T-helper 2 cell treated with Interferon-gamma antibody and Interleukin-4, amounts not matched to agents 100 ng/mL and 5 ng/mL, for 36 hours (primary cell): ENCODE measurements at places on chromosomes 11 and 22. TPM values are rescaled to one million over a fixed set of nuclear protein-coding genes. Genes with fewer than 3 reads are reported as not detected.

NELL1 gene
- total RNA-seq = not detected in 2 replicates

TSPAN18 gene
- 24.6 and 25.4 TPM in 2 replicates for total RNA-seq

SYTL2 gene
- total RNA-seq = 29.0 and 29.8 TPM in 2 replicates

NOX4 gene
- total RNA-seq = not detected in 2 replicates

CREB3L1 gene
- 0.09 TPM in 1 of 2 replicates, not detected in the other for total RNA-seq

SYT12 gene
- not detected in 2 replicates for total RNA-seq

SHISAL1 gene
- not detected in 2 replicates for total RNA-seq

DKK3 gene
- total RNA-seq = not detected in 2 replicates

RAG2 gene
- total RNA-seq = not detected in 2 replicates

OR52A1 gene
- total RNA-seq = not detected in 2 replicates

OR51E2 gene
- not detected in 2 replicates for total RNA-seq

PLAAT2 gene
- total RNA-seq = not detected in 2 replicates

OR56A1 gene
- total RNA-seq = not detected in 2 replicates

APOA5 gene
- total RNA-seq = not detected in 2 replicates

LIF gene
- 502 and 522 TPM in 2 replicates for total RNA-seq

RIMBP3C gene
- total RNA-seq = 0.50 and 0.59 TPM in 2 replicates

TRIM49 gene
- total RNA-seq = not detected in 2 replicates

CALCB gene
- total RNA-seq = 1.1 and 1.6 TPM in 2 replicates

MS4A7 gene
- total RNA-seq = not detected in 2 replicates

GAL gene
- total RNA-seq = not detected in 2 replicates

B4GALNT4 gene
- total RNA-seq = 1.1 and 1.2 TPM in 2 replicates

FREY1 gene
- 2.4 and 4.4 TPM in 2 replicates for total RNA-seq

TRIM6 gene
- 0.18 and 0.25 TPM in 2 replicates for total RNA-seq

OR51B6 gene
- total RNA-seq = not detected in 2 replicates

ASCL2 gene
- 0.09 and 0.11 TPM in 2 replicates for total RNA-seq

CADM1 gene
- 0.75 and 0.91 TPM in 2 replicates for total RNA-seq

ARHGAP8 gene
- 0.50 and 0.52 TPM in 2 replicates for total RNA-seq

NEFH gene
- total RNA-seq = 3.9 and 4.5 TPM in 2 replicates

DSCAML1 gene
- total RNA-seq = 0.05 TPM in 1 of 2 replicates, not detected in the other

MMP27 gene
- not detected in 2 replicates for total RNA-seq

FOLR3 gene
- not detected in 2 replicates for total RNA-seq

SOX10 gene
- not detected in 2 replicates for total RNA-seq

IFITM1 gene
- total RNA-seq = 724 and 750 TPM in 2 replicates

TUB gene
- total RNA-seq = 0.23 and 0.25 TPM in 2 replicates

IL18 gene
- total RNA-seq = 1.4 TPM in 2 replicates

SIK2 gene
- total RNA-seq = 7.0 and 7.3 TPM in 2 replicates

PLA2G3 gene
- not detected in 2 replicates for total RNA-seq

NLRP6 gene
- total RNA-seq = 2.4 and 2.7 TPM in 2 replicates

CFAP300 gene
- not detected in 2 replicates for total RNA-seq

ENTHD1 gene
- 0.14 and 0.18 TPM in 2 replicates for total RNA-seq

LDHAL6A gene
- 0.11 TPM in 1 of 2 replicates, not detected in the other for total RNA-seq

GRM5 gene
- not detected in 2 replicates for total RNA-seq

C11orf71 gene
- 6.1 and 6.8 TPM in 2 replicates for total RNA-seq

MMP8 gene
- not detected in 2 replicates for total RNA-seq

MUC5AC gene
- not detected in 2 replicates for total RNA-seq

ARHGAP42 gene
- total RNA-seq = 0.16 and 0.32 TPM in 2 replicates

SLC22A6 gene
- total RNA-seq = not detected in 2 replicates

TRIM51 gene
- not detected in 2 replicates for total RNA-seq

C11orf91 gene
- total RNA-seq = 0.25 and 0.32 TPM in 2 replicates

CTSW gene
- total RNA-seq = 26.4 and 29.3 TPM in 2 replicates

MYEOV gene
- total RNA-seq = not detected in 2 replicates

GAB4 gene
- total RNA-seq = not detected in 2 replicates

GNG3 gene
- 0.30 TPM in 1 of 2 replicates, not detected in the other for total RNA-seq

FADD gene
- total RNA-seq = 42.7 and 45.8 TPM in 2 replicates

MFRP gene
- not detected in 2 replicates for total RNA-seq
